CD4-positive, alpha-beta T cell treated with Interferon alpha-2 for 1 hour (primary cell): ENCODE measurements at places on chromosomes 7 and 10.

- DNase-seq = no peak
Measured at GRCh38 chr10:79382491-79382941, 35.2 kb downstream of the PPIF start.

- no peak for DNase-seq
Measured at GRCh38 chr10:114477285-114477684, 73.0 kb upstream of the AFAP1L2 start.

- no peak for DNase-seq
Measured at GRCh38 chr7:99037327-99037940, 106.5 kb downstream of the SMURF1 start.

DNA sequence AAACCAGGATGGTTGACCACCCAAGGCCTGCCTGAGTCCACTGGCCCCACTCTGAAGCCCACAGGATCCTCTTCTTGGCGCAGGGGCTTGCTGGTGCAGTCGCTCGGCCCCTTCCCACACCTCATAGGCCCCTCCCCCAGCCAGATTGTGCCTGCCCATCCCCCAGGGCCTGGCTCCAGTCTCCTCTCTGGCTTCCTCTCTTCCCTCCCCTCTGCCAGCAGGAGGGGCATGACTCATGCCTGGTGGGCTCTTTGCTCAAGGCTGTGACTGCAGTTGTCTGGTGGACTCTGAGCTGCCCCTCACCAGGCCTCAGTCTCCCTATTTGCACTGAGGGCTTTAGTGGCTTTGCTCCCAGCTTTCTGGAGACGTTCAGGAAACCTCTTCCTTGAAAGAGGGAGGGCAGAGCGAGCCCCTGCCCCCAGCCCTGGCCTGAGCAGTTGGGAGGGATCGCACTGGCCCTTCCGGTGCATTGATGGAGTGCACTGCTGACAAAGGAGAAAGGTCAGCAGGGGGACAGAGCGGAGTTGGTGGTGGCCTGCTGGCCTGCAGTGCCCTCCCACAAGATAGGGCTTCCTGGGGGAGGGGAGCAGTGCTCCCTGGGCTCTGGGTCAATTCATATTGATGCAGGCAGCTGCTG, 60.7 kb downstream of the ZMIZ1 start:
- no peak for DNase-seq

DNA sequence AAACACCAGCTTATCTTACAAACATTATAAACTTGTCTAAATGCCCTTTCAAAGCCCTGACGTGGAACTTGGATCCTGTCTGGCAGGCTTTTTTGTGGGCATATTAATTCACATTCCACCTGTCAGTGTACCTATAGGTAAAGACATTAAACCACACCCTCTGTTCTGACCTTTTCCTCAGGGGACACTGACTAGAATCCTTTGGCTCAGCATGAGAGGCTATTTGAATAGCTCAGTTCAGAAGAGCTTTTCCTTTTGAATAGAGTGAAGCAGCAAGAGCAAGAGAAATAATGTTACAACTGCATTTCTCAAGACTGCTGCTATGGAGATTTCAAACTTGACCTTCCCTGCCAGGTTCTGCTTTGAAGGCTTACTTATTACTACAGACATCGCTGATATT, 76.9 kb downstream of the CYP51A1 start:
- no peak for DNase-seq

DNA sequence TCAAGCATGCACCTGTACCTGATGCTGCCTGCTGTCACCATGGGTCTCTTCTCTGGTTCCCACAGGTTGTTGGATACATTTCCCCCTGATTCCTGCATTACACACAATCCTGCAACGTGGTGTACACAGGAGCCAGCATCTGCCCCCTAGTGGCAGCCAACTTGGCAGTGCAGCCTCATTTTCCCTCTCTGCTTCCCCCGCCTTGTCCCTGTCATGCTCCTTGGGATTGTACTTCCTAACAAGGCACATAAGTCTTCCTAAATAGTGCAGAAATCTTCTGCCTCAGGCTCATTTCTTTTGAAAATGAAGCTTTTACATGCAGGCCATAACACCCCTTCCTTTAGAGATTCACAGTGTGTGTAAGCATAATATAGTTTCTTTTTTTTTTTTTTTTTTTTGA, 387.5 kb downstream of the CCSER2 start:
- DNase-seq = no peak

DNA sequence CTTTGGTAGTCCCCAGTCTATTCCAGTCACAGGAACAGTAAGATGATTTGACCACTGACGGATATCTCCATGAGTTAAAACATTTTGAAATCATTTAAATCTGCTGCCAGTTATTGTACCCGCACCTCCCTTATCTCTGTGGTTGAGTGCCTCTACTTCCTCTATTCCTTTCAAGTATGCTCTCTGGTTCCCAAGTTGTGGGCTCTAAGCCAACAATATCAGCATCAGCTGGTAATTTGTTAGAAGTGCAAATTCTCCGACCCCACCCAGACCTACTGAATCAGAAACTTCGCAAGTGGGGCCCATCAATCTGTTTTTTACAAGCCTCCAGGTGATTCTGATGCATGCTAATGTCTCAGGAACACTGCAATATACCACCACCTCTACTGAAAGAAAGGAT, 235.5 kb downstream of the CCSER2 start:
- no peak for DNase-seq

GRCh38 chr10:23344241-23344841, at the start of gene C10orf67:
TSS of gene C10orf67 (minus strand) at chr10:23344797. CDS start at chr10:23344774, 23 bp downstream.
- DNase-seq = no peak
